ENCODE measurements at places on chromosomes 11 and 22.

DNA sequence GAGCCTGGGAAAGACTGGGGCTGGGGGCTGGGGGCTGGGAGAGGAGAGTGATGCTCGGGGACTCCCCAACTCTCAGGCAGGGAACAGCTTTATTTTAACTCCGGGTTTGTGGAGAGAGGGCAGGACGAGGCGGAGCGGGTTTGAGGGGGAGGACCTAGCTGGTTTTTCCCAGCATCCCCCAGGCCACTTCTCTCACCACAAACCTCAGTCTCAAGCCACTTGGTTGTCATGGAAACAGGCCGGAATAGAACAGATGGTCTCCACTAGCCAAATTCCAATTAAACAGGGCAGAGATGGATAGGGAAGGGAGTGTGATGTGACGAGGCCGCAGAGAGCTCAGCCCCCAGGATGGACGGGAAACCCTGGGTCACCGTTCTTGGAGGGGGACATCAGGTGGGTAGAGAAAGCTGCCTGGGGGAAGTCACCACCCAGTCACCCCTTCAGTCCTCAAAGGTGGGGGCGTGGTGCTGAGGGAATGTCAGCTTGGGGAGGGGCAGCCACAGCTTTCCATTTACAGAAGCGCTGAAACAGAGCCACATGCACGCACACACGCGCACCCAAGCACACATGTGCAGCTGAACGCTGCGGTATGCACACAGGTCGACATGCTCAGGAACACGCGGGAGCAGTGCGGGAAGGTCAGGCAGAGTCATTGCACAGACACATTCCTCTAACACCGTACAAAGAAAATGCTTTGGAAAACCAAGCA is 19.2 kb downstream of the NECTIN1 start:
- no peaks in the 10 kb centered on the region for H3K4me1 ChIP-seq
- H3K27ac ChIP-seq = no peak overlapping the region
- no peaks in the 10 kb centered on the region for H3K36me3 ChIP-seq
- no peak overlapping the region for H3K4me3 ChIP-seq

DNA sequence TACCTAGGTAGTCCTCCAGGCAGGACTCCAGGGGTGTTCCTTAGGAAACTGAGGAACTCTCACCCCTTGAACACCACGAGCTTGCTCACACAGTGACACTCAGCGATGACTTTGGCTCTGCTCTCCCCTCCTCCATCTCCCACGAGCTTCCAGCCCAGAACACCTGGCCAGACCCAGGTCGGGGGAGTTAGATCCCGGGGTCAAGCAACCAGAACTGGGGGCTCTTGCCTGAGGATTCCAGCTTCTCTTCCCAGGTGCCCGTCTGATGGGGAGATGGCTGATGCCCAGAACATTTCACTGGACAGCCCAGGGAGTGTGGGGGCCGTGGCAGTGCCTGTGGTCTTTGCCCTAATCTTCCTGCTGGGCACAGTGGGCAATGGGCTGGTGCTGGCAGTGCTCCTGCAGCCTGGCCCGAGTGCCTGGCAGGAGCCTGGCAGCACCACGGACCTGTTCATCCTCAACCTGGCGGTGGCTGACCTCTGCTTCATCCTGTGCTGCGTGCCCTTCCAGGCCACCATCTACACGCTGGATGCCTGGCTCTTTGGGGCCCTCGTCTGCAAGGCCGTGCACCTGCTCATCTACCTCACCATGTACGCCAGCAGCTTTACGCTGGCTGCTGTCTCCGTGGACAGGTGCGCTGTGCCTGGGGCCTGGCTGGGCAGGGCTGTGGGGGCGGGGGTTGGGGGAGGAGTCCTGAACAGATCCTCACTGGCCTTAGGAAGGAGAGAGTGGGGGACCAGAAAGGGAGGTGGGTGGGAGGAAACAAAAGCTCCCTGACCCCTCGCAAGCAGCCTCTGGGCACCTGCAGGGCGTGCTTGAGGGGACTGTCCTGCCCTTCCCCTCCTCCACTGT is at the start of gene GALR3:
TSS of gene GALR3 (plus strand) at position 249 of the 852 bp plus-strand sequence. CDS start at position 274, 25 bp downstream.
- no peak within 1 kb of the TSS for H3K4me3 ChIP-seq
- no peaks in the 10 kb centered on the region for H3K36me3 ChIP-seq
- no peak within 1 kb of the TSS for H3K27ac ChIP-seq
- no peaks in the 10 kb centered on the region for H3K27me3 ChIP-seq
- H3K4me1 ChIP-seq = peaks cover 8% of the 10 kb centered on the region
- no peak for DNase-seq

GRCh38 chr11:12291313-12291712 is 86.1 kb upstream of the PARVA start:
- peaks cover 12% of the 10 kb centered on the region for H3K4me1 ChIP-seq
- no peak overlapping the region for H3K27ac ChIP-seq
- no peak for DNase-seq
- H3K27me3 ChIP-seq = no peaks in the 10 kb centered on the region

DNA sequence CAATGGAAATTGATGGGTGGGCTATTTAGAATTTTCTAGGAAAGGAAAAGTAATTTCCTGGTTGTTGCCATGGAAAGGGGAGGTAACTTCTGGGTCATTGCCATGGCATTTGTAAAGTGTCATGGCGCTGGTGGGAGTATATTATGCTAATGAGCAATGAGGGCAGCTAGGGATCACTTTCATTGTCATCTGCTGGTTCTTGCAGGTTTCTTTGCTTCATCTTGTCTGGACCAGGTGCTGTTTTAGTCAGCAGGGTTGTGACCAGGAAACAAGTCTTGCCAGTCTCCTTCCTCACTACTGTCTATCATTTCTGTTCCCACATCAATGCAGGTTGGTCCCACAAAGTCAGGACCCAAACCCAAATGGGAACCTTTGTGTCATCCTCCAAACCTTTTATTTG is 237.6 kb upstream of the C11orf87 start:
- H3K27me3 ChIP-seq = no peaks in the 10 kb centered on the region
- no peak for DNase-seq
- H3K27ac ChIP-seq = no peak overlapping the region
- H3K36me3 ChIP-seq = no peaks in the 10 kb centered on the region
- no peaks in the 10 kb centered on the region for H3K4me1 ChIP-seq

DNA sequence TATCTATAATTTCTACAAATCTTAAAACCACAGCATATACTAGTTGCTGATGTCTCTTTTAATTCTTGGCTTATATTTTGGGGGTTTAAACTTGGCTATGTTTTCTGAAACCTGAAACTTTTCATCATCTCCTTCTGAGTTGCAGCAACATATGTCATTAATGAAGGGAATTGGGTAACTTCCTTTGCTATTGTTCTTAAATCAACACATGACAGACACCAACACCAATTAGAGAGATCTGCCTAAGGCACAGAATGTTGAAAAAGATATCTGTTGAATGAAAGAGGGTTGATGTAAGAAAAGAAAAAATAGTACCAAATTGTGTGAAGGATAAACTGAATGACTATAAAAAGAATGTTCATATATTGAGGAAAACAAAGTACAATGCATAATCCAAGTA is 10.3 kb upstream of the GAS2 start:
- H3K36me3 ChIP-seq = no peaks in the 10 kb centered on the region
- H3K27me3 ChIP-seq = no peaks in the 10 kb centered on the region
- no peaks in the 10 kb centered on the region for H3K4me1 ChIP-seq
- H3K4me3 ChIP-seq = no peak overlapping the region
- H3K27ac ChIP-seq = no peak overlapping the region

- no peaks in the 10 kb centered on the region for H3K27me3 ChIP-seq
- no peaks in the 10 kb centered on the region for H3K4me1 ChIP-seq
- H3K4me3 ChIP-seq = no peak overlapping the region
- no peaks in the 10 kb centered on the region for H3K36me3 ChIP-seq
- DNase-seq = no peak
- no peak overlapping the region for H3K27ac ChIP-seq
Measured at GRCh38 chr11:95584589-95584988, 205.0 kb downstream of the FAM76B start.

DNA sequence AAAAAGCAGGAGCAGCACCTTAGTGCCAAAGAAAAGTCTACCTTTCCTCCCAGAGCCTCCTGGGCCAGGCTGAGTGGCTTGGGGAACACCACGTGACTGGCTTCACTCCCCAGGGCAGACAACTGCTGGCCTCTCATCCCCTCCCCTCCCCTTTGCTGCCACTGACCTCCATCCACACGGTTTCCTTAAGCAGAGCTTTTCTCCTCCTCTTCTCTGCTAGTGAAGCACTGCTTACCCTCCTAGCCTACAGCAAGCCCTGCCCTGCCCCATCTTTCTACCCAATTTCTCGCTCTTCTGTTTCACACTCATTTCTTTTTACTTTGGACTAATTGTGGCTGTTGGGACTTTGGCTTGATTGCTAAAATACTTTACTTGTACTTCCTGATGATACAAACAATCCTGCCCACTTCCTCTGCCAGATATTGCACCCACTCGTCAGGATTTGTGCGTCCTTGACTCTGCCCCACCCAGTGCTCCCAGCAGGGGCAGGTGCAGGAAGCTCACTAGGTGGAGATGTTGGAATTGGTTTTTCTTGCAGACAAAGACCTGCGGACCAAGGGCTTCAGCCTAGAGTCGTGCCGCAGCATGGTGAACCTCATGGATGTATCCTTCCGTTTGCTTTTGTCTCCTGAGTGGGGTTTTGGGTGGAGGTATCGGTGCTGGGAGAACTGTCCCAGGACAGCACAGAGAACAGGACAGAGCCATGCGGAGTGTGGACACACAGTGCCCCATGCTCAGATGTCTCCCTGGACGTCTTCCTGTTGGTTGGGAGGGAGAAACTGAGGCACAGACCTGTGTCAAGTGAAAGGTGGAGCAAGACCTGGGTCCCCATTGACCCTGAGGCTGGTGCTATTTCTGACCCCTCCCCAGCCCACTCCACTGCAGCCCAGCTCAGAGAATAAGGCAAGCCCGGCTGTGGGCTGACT is 27.3 kb downstream of the CAPN1 start:
- H3K27me3 ChIP-seq = no peaks in the 10 kb centered on the region
- no peak overlapping the region for H3K4me3 ChIP-seq
- DNase-seq = no peak
- H3K36me3 ChIP-seq = no peaks in the 10 kb centered on the region
- H3K27ac ChIP-seq = no peak overlapping the region

GRCh38 chr22:24498824-24499223 is 3.7 kb downstream of the UPB1 start:
- H3K27me3 ChIP-seq = peaks cover 13% of the 10 kb centered on the region
- DNase-seq = no peak
- H3K36me3 ChIP-seq = no peaks in the 10 kb centered on the region
- H3K4me1 ChIP-seq = peaks cover 8% of the 10 kb centered on the region
- H3K4me3 ChIP-seq = no peak overlapping the region
- no peak overlapping the region for H3K27ac ChIP-seq

DNA sequence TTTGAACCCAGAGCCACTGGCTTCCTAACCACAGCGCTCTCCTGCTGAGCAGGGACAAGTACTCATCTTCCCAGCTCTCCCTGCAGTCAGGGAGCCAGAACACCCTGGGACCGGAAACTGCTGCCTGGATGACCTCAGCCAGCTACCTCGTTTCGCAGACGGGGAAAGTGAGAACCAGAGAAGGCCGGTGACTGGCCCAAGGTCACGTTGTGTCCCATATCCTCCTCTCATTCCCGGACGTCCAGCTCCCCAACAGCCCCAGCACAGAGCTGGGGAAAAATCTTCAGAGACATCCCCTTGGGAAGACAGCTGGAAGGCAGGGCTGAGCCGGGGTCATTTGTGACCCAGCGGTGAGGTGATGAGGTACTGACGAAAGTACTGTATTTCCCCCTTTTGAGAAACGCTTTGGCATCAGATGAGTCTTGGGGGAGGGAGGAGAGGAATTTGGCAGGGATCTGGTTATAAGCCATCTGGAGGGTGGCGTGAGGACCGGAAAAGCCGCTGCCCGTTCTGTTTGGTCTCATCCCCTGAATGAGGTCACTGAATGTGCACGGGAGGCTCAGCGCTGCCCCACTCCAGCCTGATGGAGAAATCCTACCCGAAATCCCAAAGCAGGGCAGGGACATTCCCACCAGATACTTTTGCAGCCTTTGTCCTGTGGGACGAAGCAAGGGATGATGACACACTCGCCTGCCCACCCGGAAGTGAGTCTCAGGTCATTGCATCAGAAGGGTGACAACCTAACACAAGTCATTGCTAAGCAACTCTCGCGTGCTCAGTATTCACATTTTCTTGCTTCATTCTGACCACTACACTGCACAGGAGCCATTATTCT is 41.1 kb downstream of the LIF start:
- no peaks in the 10 kb centered on the region for H3K4me1 ChIP-seq
- H3K36me3 ChIP-seq = no peaks in the 10 kb centered on the region
- no peak overlapping the region for H3K4me3 ChIP-seq
- H3K27me3 ChIP-seq = no peaks in the 10 kb centered on the region
- no peak overlapping the region for H3K27ac ChIP-seq

DNA sequence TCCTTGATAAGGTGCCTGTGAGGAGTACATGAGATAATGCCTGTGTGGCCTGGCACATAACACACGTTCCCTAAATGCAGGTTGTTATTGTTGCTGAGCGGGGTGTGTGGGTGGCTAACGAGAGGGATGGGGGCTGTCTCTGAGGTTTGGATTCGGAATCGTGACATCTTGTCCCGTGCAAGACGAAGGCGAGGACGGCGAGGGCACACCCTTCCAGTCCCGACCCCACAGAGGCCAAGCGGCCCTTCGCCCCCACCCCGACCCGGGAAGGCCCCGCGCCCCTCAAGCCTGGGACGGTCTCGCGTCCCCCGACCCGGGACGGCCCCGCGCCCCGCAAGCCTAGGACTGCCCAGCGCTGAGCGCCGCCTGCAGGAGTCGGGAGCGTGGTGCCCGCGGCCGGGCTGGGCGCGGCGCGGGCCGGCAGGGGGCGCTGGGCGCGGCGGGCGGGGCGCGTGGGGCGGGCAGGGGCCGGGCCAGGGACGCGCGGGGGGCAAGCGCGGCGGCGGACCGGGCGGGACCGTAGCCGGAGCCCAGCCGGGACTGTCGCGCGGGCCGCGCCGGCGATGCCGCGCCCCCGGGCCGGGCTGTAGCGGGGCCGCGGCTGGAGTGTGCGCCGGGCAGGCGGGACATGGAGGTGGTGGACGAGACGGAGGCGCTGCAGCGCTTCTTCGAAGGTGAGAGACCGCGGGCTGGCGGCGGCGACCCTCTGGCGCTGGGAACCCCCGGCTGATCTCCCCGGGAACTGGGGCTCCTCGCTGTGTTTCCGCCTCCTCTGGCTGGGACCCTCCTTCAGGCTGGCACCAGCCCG is at the start of gene MYRF:
TSS of gene MYRF (plus strand) at position 520 of the 808 bp plus-strand sequence. CDS start at position 629, 109 bp downstream.
- H3K27ac ChIP-seq = no peak within 1 kb of the TSS
- no peak for DNase-seq
- peaks cover 6% of the 10 kb centered on the region for H3K4me1 ChIP-seq
- no peaks in the 10 kb centered on the region for H3K27me3 ChIP-seq
- no peaks in the 10 kb centered on the region for H3K36me3 ChIP-seq

GRCh38 chr22:49936018-49936972 is 17.9 kb downstream of the CRELD2 start:
- H3K27ac ChIP-seq = peak overlapping the region; percentile 98
- peak; percentile 91 for DNase-seq
- H3K4me1 ChIP-seq = peaks cover 42% of the 10 kb centered on the region
- H3K36me3 ChIP-seq = no peaks in the 10 kb centered on the region
- H3K4me3 ChIP-seq = peak overlapping the region; percentile 59

GRCh38 chr22:42931421-42932196 is 74.5 kb upstream of the ARFGAP3 start:
- no peaks in the 10 kb centered on the region for H3K27me3 ChIP-seq
- no peak overlapping the region for H3K4me3 ChIP-seq
- no peaks in the 10 kb centered on the region for H3K36me3 ChIP-seq
- no peak overlapping the region for H3K27ac ChIP-seq
- peaks cover 86% of the 10 kb centered on the region for H3K4me1 ChIP-seq
